Cortex of kidney (tissue), 1 donor: ENCODE measurements at places on chromosomes 5 and 9.

GRCh38 chr9:109311731-109312130, 9.1 kb downstream of the EPB41L4B start:
- no peak for DNase-seq

DNA sequence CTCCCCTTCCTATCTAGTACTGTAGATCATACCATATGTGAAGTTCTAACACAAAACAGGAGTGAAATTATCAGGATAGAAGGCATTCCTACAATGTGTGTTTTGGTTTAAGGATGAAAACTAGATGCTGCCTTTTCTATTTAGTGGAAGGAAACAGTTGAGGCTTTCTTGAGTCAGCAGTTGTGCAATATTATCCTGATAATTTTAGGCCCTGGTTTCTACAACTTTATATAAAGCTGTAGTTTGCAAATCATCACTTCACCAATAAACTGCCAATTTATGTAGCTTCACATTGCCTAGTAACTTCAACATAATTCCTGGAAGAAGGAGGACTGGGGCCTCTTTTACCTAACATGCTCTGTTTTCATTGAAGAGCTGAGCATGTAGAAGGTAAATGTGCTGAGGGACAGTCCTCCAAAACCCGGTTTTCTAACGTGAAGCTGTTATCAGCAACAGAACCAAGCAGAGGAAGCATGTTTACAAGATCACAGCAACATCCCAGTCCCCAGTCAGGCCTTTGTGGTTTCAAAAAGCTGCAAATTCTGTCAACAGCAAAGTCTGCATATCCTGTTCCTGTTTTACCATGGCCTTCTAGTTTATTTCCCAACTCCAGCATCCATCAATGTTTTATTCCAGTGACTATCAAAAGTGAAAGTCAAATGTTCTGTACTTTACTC, 513.4 kb upstream of the MEF2C start:
- DNase-seq = no peak

DNA sequence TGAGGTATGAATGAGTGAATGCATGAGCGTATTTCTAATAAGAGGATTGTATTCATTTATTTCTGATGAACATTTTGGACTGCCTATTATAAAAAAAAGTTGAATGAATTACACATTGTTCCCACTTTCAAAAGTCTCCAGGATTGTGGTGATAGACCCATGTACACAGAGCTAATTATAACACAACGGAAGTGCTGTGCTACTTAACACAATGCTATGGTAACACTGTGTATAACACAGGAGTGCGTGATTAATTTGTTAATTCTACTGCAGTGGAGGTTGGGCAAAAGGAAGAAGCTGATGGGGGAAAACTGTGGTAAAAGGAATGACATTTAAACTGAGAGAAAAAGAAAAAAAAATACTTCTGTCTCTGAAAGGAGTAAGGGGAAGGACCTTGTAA, 147.8 kb upstream of the MEF2C start:
- no peak for DNase-seq

- no peak for DNase-seq
Observed at GRCh38 chr5:158422653-158423515, 563.9 kb upstream of the CLINT1 start.

GRCh38 chr5:39137819-39138451, 63.7 kb upstream of the RICTOR start:
- DNase-seq = no peak

DNA sequence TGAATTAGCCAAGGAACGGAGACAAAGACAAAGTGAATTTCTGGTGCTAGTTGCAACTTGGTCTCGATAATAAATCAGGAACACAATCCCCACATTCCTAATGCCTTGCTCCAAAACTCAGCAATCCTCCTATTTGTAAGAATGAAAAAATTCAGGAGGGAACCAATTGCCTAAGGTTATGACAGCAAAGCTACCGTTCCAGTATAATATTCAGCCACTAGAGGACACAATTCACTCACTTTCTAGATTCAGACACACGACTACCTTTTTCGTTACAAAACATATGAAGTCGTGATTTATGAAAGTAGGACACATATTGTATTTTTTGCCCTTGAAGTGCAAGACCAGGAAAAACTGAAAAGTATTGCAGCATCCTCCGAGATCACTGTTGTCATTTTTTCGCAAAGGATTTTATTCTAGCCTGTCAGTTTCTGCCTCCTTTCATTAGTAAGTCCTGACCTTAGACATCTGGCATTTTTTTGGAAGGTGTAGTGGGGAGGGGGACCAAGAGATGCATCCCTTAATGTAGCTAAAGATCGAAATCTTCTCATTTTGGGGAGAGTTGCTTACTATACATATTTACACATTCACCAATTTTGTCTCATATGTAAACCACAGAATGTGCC, 133.1 kb downstream of the DOCK8 start:
- no peak for DNase-seq

DNA sequence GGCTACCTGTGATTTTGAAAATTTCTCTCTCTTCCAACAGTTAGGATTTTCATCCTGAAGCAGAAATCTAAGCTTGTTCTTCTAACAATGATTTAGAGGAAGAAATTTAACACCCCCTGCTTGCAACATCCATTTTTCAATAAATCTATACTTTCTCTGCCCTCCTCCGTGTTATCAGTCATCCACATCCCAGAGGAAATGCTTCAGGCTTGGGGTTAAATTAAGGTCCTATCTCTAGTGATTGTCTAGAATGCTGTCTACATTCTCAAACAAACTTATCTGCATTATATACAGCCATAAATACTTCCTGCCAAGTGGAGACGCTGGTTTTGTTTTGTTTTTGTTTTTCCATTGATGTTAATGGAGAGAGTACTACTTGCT, 371.0 kb downstream of the CSNK1G3 start:
- no peak for DNase-seq

- no peak for DNase-seq
Observed at GRCh38 chr9:111842313-111842712, 47.6 kb upstream of the SHOC1 start.
